Cerebellum (tissue), 4 donors: ENCODE measurements at places on chromosomes 1 and 21. TPM values are rescaled to one million over a fixed set of nuclear protein-coding genes. Genes with fewer than 3 reads are reported as not detected.

GRCh38 chr1:160996178-160996577 lies 24.8 kb downstream of the F11R start:
- DNase-seq: no peak

GRCh38 chr1:55478742-55479141 lies 263.6 kb upstream of the USP24 start:
- DNase-seq: peak; percentile 4

DNA sequence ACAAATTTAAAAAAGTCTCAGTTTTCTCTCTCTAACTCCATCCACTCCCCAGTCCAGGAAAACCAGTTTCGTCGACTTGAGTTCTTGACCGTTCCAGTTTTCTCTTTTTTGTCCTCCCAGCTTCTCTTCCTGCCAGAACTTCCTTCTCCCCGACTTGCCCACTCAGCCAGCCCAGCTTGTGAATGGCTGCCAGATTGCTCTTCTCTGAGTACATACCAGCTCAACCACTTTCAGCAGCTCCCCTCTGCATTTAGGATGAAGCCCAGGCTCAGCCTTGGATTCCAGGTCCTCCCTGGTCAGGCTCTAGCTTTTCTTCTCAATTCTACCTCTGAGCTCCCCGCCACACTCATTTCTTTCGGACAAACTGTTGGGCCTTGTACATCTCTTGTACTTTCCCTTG lies 1.4 kb downstream of the DIO1 start:
- no peak for DNase-seq

GRCh38 chr1:79896140-79896539 lies 889.6 kb upstream of the ADGRL4 start:
- no peak for DNase-seq

DNA sequence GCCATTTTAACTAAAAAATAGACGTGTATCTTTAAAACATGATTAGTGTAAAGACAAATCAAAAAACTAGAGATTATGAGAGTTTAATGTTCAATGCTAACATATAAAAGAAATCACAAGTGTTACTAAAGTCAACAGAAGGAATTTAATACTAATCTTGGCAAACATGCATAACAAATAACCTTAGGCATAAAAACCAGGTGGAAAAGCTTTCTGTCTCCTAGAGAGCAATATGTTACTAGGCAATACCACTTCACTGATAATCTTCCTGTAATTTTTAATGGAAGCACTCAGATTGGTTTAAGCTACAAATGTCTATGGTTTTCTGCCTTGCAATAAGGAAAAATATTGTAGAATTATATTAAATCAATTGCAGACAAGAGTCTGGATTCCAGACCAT lies 121.9 kb downstream of the NME7 start:
- no peak for DNase-seq

The B3GALT5 gene
- total RNA-seq: 3.2 TPM
